SIG-M5 (cell line): ENCODE measurements at places on chromosomes 1 and 21.

DNA sequence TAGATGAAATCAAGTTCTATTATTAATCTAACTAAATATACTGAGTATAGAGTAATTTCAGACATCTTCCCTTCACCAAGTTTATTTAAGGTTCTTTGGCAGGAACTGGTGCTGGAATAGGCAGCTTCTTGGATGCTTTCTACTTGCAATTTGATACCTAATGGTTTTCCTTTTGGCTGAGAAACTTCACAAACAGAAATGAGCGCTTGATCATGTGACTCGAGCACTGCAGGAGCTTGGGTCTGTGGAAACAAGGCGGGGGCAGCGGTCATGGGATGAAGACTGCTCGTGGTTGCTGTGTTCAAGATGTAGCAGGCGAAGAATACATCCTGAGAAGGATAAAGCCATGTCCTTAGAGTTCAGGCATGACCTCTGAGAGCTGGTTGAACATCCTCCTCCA lies 136.8 kb downstream of the PTPRC start:
- no peak for DNase-seq

GRCh38 chr1:24032981-24033380 lies 52.9 kb upstream of the SRSF10 start:
- DNase-seq, result no peak

GRCh38 chr1:84247425-84248220 lies 53.9 kb upstream of the SAMD13 start:
- no peak for DNase-seq

DNA sequence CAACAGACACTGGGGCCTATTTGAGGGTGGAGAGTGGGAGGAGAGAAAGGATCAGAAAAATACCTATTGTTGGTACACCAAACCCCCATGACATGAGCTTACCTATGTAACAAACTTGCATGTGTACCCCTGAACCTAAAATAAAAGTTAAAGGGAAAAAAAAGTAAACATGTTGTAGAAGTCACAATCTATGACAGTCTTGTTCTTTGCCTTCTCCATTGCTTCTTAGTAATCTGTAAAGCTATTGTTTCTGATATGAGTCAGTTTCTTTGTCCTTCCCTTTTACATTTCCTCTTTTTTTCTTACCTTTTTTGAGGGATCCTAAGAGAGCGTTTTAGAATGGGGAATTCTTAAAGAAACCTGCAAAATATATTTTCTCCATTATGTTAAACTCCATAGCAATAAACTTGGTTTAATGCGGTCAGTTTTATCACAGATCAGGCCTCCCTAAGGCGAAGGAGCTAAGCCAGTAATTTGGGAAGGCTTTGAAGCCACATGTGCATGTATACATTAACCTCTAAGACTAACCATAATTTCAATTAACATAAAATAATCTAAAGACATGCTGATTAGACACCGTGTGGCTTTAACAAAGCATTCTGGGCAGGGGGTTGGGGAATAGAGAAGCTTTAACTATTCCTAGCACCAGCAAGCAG lies 77.8 kb upstream of the C1orf105 start:
- DNase-seq, result no peak

- DNase-seq, result no peak
Measured at GRCh38 chr21:34580181-34580700, 34.7 kb downstream of the RCAN1 start.

- no peak for DNase-seq
Measured at GRCh38 chr1:227072991-227073390, 132.9 kb downstream of the COQ8A start.

- no peak for DNase-seq
Measured at GRCh38 chr1:3778590-3779264, 6.2 kb downstream of the SMIM1 start.

- DNase-seq, result no peak
Measured at GRCh38 chr1:240496941-240497340, 115.0 kb downstream of the GREM2 start.

GRCh38 chr1:115458426-115459114 lies 120.5 kb upstream of the NGF start:
- no peak for DNase-seq

DNA sequence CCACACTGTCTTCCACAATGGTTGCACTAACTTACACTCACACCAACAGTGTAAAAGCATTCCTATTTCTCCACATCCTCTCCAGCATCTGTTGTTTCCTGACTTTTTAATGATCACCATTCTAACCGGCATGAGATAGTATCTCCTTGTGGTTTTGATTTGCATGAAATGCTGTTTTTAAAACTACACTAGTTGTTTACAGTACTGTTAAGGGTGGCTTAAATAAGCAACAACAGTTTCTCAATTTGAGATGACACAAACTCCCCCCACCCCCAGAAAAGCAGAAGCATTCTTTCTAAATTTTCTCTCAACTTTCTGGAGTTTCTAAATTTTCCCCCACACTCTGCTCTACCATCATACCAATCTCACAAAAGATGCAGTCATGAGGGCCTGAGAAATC lies 7.1 kb upstream of the SLAMF7 start:
- no peak for DNase-seq

DNA sequence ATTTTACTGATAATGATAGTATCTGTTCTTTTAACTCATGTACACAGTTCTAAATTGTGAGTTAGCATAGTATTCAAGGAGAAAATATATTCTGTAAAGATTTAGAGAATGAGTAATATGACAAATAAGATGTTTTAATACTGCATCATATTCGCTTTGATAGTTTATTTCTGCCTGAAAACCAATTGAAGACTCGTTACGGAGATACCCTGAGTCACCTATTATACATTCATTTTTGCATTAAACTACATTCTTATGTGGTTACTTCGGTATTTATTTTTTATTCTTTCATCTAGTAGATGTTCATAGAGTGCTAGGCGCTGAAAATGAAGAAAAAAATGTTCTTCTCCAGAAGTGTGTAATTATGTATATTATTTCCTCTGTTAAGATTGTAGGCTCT lies 5.3 kb downstream of the UHMK1 start:
- DNase-seq, result no peak

GRCh38 chr1:3831689-3832088 lies 25.3 kb downstream of the CEP104 start:
- no peak for DNase-seq

DNA sequence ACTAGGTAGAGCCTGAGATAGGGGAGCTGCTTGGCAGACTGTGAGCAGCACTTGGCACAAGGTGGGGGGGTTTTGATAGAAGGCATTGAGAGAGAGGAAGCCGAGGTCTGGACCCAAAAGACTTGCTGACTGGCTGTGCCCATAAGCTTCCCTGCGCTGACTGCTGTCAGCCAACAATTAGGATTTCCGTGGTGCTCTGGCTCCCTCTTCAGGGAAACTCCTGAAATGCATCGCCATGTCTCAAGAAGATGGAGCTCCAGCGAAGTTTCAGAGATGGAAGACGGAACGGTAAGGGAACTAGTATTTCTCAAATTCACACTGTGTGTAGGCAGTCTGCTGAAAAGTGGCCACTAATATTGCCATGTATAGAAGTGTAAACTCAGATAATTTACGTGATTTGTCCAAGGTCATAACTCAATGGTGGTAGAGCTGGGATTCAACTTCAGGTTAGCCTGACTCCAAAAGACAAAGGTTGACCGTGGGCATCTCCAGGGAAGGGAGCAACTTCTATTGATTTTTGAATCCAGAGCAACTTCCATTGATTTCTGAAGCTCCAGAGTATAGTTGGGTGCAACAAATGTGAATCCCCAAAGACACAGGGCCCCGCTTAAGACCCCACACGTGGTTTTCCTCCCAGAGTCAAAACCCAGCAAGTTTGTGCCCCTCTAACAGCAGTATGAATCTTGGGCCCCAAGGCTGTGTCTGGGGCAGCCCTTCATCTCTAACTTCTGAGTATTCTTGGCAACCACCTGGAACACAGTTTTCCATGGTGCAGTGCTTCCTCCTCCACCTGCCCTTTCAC lies 44.5 kb upstream of the CRNN start:
- peak; percentile 29 for DNase-seq

- DNase-seq, result no peak
Measured at GRCh38 chr1:29234471-29234870, 1.9 kb upstream of the PTPRU start.
